Activated naive CD8-positive, alpha-beta T cell treated with anti-CD3 and anti-CD28 coated beads, Interleukin-2, amount 10 ng/mL, durations not matched to agents 7 days and 5 days (primary cell): ENCODE measurements at places on chromosomes 2 and 18. TPM values are rescaled to one million over a fixed set of nuclear protein-coding genes. Genes with fewer than 3 reads are reported as not detected.

DNA sequence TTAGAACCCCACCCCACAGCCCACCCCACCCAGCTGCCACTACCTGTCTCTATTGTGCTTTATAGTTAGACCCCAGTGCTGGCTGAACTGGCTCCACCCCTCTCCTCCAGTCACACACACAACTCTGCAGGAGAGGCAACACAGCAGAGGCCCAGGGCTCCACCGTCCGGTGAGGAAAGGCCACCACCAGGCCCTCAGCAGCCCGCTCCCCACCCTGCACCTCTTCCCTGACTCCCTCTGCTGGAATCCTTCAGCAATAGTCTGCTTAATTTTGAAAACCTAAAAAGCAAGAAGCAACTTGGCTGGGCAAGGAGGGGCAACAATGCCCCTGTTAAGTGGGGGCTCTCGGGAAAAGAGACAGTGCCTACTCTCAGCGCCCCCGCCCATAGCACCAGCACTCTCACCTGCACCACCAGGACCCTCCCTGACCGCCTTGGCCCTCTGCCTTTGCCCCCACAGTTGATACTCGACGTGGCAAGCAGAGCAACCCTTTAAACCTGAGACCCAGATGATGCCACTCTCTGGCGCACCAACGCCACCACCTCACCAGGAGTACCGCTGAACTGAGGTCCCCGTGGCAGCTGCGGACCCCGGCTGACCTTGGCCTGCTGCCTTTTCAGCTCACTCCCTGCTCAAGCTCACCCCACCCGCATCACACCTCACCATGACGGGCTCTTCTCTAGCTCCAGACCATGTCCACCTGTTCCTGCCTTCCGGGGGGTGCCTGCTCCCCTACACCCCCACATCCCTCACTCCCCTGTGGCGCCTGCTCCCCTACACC is 45.7 kb downstream of the NDUFA10 start:
- no peaks in the 10 kb centered on the region for H3K27me3 ChIP-seq
- no peaks in the 10 kb centered on the region for H3K4me1 ChIP-seq
- no peak overlapping the region for H3K4me3 ChIP-seq
- H3K36me3 ChIP-seq, result peaks cover 23% of the 10 kb centered on the region

GRCh38 chr2:211035548-211036185 is 479.3 kb downstream of the CPS1 start:
- DNase-seq, result no peak
- no peak overlapping the region for H3K27ac ChIP-seq
- peaks cover 2% of the 10 kb centered on the region for H3K4me1 ChIP-seq

Gene HK2
- 40.9 TPM for total RNA-seq

Gene CDH20
- total RNA-seq, result 0.17 TPM

Gene SNTG2
- total RNA-seq, result 3.5 TPM

Gene CD28
- 52.7 TPM for total RNA-seq

Gene ALPI
- not detected for total RNA-seq

DNA sequence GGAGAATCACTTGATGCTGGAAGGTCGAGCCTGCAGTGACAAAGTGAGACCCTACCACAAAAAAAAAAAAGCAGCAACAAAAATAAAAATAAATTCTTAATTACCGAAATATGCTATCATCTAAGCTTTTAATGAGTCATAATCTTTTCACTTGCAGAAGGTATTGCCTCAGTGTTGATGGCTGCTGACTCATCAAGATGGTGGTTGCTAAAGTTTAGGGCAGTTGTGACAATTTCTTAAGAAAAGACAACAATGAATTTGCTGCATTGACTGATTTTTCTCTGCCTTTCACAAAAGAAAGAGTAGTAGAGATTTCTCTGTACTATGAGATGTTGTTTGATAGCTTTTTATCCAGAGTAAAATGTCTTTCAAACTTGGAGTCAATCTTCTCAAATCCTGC is 1809.0 kb downstream of the SUCLG1 start:
- H3K4me3 ChIP-seq, result no peak overlapping the region
- H3K27ac ChIP-seq, result no peak overlapping the region
- H3K4me1 ChIP-seq, result no peaks in the 10 kb centered on the region
- DNase-seq, result no peak
- no peaks in the 10 kb centered on the region for H3K36me3 ChIP-seq

- peak overlapping the region; percentile 92 for H3K4me3 ChIP-seq
- peaks cover 69% of the 10 kb centered on the region for H3K4me1 ChIP-seq
- peak overlapping the region; percentile 81 for H3K27ac ChIP-seq
- no peaks in the 10 kb centered on the region for H3K27me3 ChIP-seq
- peaks cover 29% of the 10 kb centered on the region for H3K36me3 ChIP-seq
- DNase-seq, result peak; percentile 44
Measured at GRCh38 chr2:197306696-197307040, 3.9 kb downstream of the ANKRD44 start.

Gene MEIS1
- total RNA-seq, result not detected

DNA sequence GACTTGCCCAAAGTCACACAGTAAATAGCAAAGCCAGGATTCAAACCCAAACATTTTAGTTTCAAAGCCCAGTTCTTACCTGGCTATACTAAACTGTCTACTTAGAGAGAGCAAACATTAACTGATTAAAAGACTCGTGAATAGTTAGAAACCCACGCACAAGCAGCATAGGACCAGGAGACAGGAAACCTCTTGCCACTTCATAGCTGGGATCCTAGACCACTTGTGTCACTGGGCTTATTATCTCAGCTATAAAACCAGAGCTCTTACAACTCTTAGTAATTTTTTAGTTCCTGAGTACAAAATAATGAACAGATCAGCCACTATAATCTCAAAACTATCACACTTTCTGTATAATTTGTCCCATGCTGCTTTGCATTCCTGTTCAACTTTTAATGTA is 2.4 kb upstream of the AAK1 start:
- peak overlapping the region; percentile 99 for H3K27ac ChIP-seq
- H3K36me3 ChIP-seq, result peaks cover 14% of the 10 kb centered on the region
- no peaks in the 10 kb centered on the region for H3K27me3 ChIP-seq
- peak overlapping the region; percentile 98 for H3K4me3 ChIP-seq
- peaks cover 55% of the 10 kb centered on the region for H3K4me1 ChIP-seq
- no peak for DNase-seq

DNA sequence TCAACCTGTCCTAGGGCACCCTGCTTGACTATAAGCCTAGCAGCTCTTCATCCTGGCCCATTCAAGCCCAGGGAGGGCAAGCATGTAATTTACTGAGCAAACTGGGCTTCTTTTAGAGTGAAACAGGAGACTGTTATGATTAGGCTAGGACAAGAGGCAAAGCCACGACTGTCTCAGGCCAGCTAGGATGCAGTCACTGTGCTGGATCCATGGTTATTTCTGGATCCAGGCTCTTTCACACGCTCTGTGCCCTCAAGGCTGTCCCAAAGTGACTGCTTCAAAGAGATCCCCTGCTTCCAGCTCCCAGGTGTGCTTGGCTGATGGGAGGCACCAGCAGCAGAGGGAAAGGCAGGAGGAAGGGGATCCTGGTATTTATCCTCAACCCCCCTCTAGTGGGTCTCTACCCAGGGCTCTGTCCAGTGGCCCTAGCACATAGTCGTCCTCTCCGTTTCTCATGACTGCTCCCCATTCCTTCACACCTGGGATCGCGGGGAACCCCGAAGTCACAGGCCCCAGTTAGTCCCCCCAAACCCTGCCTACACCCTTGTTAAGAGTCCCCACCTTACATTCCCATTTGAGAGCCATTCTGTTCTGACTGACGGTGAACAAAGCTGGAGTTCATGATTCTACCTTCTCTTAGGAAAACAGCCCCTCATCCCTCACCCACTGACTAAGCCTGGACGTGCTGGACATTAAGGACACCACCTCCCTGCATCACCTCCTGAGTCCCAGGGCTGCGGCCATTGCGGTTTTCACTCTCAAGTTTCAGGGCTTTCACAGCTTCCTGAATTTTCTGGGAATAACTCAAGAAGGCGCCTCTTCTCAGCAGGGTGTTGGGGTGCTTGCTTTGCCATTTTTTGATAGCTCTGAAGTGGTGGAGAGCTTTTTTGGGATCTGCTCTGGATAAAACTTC is 63.2 kb downstream of the POLR1A start:
- peaks cover 33% of the 10 kb centered on the region for H3K4me1 ChIP-seq
- H3K4me3 ChIP-seq, result no peak overlapping the region
- peak overlapping the region; percentile 7 for H3K27ac ChIP-seq
- H3K27me3 ChIP-seq, result no peaks in the 10 kb centered on the region
- peak; percentile 13 for DNase-seq

- H3K27me3 ChIP-seq, result peaks cover 32% of the 10 kb centered on the region
- peaks cover 23% of the 10 kb centered on the region for H3K4me1 ChIP-seq
- H3K4me3 ChIP-seq, result no peak overlapping the region
- DNase-seq, result no peak
- no peaks in the 10 kb centered on the region for H3K36me3 ChIP-seq
- H3K27ac ChIP-seq, result no peak overlapping the region
Measured at GRCh38 chr2:71456617-71457016, 3.3 kb downstream of the DYSF start.

DNA sequence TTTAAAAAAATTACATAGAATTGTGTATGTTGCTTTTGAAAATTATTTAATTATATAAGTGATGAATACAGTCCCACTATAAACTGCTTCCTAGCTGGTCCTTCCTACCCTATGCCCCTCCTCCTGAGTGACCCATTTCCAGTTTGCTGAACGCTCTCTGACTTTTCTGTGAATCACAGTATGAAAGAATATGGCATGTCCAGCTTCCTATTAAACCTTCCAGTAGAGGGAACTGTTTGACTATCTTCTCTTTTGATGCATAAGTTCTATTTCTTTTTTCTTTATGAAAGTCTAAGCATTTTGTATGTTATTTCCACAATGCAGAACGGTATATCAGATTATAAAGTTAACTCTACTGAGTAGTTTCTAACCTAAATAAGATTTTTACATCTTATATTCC is 41.3 kb downstream of the PSMG2 start:
- H3K4me3 ChIP-seq, result no peak overlapping the region
- H3K36me3 ChIP-seq, result no peaks in the 10 kb centered on the region
- H3K4me1 ChIP-seq, result no peaks in the 10 kb centered on the region
- no peak overlapping the region for H3K27ac ChIP-seq

Gene CDK5R2
- total RNA-seq, result not detected

DNA sequence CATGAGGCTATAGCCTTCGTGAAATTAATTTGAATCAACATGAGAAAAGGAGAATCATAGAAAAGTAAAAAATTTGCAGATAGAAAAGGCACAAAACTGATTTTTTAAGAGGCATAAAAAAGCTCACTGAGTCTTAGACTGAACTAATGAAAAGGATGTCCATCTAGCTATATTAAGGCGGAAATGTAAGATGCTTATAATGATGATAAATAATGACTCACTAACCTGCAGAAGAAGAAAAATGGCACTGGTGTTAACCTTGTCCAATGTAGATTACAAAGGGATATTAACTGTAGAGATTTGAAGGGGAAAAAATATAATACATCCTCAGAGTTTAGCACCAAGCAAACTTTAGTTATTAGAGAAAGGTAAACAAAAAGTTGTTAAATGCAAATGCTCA is 1098.0 kb upstream of the DDX18 start:
- no peaks in the 10 kb centered on the region for H3K27me3 ChIP-seq
- H3K27ac ChIP-seq, result no peak overlapping the region
- H3K36me3 ChIP-seq, result no peaks in the 10 kb centered on the region
- H3K4me3 ChIP-seq, result no peak overlapping the region
- no peak for DNase-seq
